ENCODE measurements at places on chromosomes 13 and 19. TPM values are rescaled to one million over a fixed set of nuclear protein-coding genes. Genes with fewer than 3 reads are reported as not detected.

The IGFL3 gene
- not detected for total RNA-seq

The CNFN gene
- 9.6 TPM for total RNA-seq

The OLFM2 gene
- 93.3 TPM for total RNA-seq

The ZNF226 gene
- total RNA-seq: 18.0 TPM

The LYPD5 gene
- total RNA-seq: 0.39 TPM

The PSG7 gene
- not detected for total RNA-seq

The RDH8 gene
- not detected for total RNA-seq

The PRKCG gene
- 23.0 TPM for total RNA-seq

The KLF2 gene
- 1.1 TPM for total RNA-seq

The F10 gene
- 0.87 TPM for total RNA-seq

The KCNJ14 gene
- total RNA-seq: 1.1 TPM

The CEACAM8 gene
- total RNA-seq: not detected

The ZNF528 gene
- total RNA-seq: 20.8 TPM

The PRTN3 gene
- 0.61 TPM for total RNA-seq

The RETN gene
- total RNA-seq: not detected

Measured in WTC11 (cell line).